PC-9 (cell line): ENCODE measurements at places on chromosomes 11 and 22. TPM values are rescaled to one million over a fixed set of nuclear protein-coding genes. Genes with fewer than 3 reads are reported as not detected.

Gene DUSP8
- total RNA-seq: 2.6 and 4.2 TPM in 2 replicates

Gene TUB
- total RNA-seq: not detected in 2 replicates

DNA sequence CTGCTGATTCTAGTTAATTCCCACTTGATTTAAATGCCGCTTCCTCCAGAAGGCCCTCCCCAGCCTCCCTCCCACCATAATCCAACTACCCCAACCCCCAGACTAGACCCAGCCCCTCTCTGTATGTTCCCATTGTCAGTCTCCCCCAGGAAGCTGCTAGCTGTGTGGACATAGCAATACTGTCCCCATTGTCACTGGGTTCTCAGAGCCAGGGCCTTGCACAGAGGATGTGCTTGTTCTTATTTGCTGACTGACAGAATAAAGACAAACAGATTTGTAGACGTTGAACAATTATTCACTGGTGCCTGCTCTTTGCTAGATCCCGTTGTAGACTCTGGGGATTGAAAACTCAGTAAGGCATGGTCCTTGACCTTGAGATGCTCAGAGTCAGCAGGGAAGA lies 45.7 kb upstream of the NAV2 start:
- H3K4me1 ChIP-seq: peaks cover 37% of the 10 kb centered on the region
- H3K36me3 ChIP-seq: no peaks in the 10 kb centered on the region
- peak overlapping the region; percentile 90; the same call in 1 of the 2 replicates for H3K27ac ChIP-seq
- no peaks in the 10 kb centered on the region for H3K27me3 ChIP-seq
- no peak overlapping the region for H3K4me3 ChIP-seq
- no peak for DNase-seq

GRCh38 chr11:64372021-64372420 lies 13.1 kb downstream of the RPS6KA4 start:
- DNase-seq: no peak
- H3K36me3 ChIP-seq: peaks cover 9% of the 10 kb centered on the region
- H3K4me1 ChIP-seq: peaks cover 2% of the 10 kb centered on the region; the same call in 1 of the 2 replicates
- H3K4me3 ChIP-seq: no peak overlapping the region
- H3K27me3 ChIP-seq: no peaks in the 10 kb centered on the region

- H3K36me3 ChIP-seq: peaks cover 7% of the 10 kb centered on the region; the same call in 1 of the 2 replicates
- DNase-seq: no peak
- H3K27me3 ChIP-seq: no peaks in the 10 kb centered on the region
These were observed 2.0 kb upstream of the TCIRG1 start for GRCh38 chr11:68036717-68037239.

Gene SMIM38
- 0.26 and 0.50 TPM in 2 replicates for total RNA-seq

GRCh38 chr11:129657866-129658525 lies 157.7 kb upstream of the TMEM45B start:
- H3K36me3 ChIP-seq: no peaks in the 10 kb centered on the region
- H3K27ac ChIP-seq: no peak overlapping the region
- H3K4me3 ChIP-seq: no peak overlapping the region
- DNase-seq: no peak
